ENCODE measurements at places on chromosomes 1 and 21.

GRCh38 chr21:32064281-32064910, 191.6 kb downstream of the HUNK start:
- DNase-seq, result no peak

DNA sequence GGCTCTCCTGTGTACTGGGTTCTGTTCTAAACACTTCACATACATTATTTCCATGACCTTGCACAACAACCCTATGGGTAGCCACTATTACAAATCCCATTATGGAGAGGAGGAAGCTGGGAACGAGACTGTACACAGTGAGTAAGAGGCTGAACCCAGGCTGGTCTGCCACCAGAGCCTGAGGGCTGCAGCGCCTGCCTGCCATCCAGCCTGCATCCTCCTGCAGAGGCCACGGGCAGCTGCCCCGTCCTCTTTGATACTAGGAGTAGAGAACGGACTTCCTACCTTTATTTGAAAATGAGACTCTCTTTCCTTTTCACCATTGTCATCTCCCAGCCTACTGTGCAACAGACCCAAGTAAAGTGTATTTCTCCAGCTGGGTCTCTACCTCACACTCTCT, 370.0 kb downstream of the HHAT start:
- no peak for DNase-seq

GRCh38 chr21:32844076-32844475, 72.5 kb upstream of the PAXBP1 start:
- no peak for DNase-seq

GRCh38 chr1:75134647-75135572, 722 bp downstream of the LHX8 start:
- DNase-seq, result no peak

GRCh38 chr1:197314682-197315081, 46.6 kb downstream of the CRB1 start:
- DNase-seq, result no peak

- no peak for DNase-seq
These were observed 15.9 kb upstream of the OSBPL9 start for GRCh38 chr1:51600965-51601364.

DNA sequence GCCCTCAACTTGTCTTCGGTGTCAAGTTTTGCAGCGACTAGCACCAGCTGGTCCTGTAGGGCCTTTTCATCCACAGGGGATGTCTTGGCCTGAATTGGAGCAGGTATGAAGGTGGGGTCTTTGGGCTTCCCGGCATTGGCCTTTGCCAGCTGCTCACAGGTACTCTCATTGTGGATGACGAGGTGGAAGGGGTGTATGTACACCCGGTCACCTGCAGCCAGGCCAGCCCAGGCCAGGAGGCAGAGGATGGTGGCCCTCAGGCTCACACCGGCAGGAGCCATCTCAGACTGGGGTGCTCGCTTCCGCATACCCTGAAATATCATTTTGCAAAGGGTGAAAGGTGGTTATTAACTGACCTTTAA, 3.4 kb downstream of the AGT start:
- DNase-seq, result no peak

DNA sequence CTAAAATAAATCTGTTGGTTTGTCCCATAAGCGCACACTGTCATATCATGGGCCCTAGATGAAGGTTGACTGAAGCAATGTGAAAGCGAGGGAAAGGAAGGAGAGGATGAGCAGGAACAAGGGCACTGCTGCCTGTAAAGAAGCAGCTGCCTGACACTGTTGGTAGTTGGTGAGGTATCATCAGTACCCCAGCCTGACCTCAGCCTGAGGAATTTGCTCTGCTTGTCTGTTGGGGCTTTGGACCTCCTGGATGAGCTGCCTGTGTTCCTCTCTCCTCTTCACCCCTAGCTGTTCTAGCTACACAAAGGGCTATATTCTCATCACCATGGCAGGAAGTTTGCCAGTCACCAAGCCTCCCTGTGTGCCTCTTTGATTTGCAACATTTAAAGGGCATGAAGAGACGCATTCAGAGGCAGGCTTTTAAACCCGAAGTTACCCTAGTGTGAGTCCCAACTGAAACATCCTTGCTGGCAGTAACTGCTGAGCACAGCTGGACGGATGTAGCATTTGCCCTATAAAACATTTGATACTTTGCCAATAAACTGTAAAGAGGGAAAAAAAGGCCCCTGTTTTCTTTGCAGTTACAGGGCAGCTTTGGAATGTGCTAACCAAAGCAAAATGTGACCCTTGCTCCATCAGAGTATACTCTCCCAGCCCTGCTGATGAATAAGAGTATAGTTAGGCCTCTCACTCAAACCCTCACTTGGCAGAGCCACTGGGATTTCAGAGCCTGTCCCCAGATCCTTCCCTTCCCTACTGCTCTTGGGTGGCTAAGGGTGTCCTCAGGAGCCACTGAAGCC, 22.2 kb upstream of the SPATA6 start:
- DNase-seq, result peak; percentile 29

GRCh38 chr1:57255945-57256344, 167.9 kb downstream of the DAB1 start:
- no peak for DNase-seq

DNA sequence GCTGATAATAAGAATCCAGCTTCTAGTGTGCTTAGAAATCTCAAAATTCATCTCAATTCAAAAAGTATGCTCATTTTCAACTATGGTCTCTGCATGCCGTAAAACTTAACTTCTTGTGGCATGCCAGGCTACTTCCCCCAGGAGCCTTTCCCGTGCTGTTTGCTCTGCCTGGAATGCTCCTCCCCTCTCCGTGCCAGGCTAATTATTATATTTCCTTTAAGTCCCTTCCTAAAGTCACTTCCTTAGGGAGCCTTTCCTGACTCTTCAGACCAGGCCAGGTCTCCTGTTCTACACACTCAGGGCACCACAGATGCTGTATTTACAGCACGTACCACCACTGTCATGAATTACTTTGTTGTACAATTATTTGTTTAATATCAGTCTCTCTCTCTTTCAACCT, 67.1 kb upstream of the PPP2R5A start:
- DNase-seq, result no peak

DNA sequence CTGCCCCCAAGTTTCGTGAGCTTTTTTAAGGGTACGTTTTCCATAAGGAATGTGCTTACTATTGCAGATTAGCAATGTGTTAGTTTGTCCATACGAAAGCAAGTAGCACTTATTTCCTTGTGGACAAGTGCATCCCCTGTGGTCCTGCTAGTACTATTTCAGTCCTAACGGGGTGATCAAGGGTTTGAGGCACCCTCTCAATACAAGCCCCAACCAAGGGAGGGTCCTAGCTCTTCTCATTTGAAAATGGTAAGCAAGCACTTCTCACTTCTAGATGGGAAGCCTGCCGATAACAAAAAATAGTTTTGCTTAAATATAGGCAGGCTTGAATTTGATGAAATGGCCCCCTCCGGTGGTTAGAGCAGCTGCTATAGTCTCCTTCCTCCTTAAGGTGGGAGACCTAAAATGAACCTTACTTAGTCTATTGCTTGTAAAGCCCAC, 64.0 kb upstream of the HMCN1 start:
- no peak for DNase-seq

- DNase-seq, result no peak
These were observed 1038.9 kb downstream of the BRINP3 start for GRCh38 chr1:189438808-189439207.

- DNase-seq, result no peak
These were observed 44.2 kb downstream of the ADAMTS1 start for GRCh38 chr21:26800970-26801431.

DNA sequence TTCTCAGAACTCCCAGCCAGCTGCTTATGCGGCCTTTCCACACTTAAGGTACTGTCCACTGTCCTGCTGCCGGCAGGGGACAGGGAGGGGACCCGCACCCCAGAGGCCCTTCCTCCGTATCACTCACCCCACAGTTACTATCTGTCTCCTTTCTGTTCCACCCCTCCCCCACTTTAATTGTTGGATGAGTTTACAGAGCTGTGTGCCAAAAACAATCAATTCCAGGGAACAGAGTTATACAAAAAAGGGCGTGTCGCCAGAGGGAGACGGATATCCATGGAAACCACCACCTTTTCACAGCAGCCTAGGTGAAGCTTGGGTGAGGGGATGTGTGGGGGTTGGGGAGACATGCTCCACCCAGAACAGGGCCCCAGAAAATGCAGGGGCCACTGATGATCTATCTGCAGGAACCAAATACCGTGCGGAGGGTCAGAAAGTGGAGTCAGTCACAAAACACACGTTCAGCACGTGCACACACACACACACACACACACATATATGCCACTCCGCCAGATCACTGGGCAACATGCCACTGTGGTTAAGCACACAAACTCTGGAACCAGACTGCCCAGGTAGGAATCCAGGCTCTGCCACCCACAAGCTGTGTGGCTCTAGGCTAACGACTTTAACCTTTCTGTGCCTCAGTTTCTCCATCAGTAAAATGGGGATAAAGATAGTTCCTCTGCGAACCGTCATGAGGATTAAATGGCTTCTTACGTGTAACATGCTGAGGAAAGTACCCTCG, 30.5 kb downstream of the CASZ1 start:
- no peak for DNase-seq

GRCh38 chr1:191977874-191978506, 180.3 kb upstream of the RGS18 start:
- no peak for DNase-seq
